Vagina (tissue), 2 donors: ENCODE measurements at places on chromosomes 2 and 18. TPM values are rescaled to one million over a fixed set of nuclear protein-coding genes. Genes with fewer than 3 reads are reported as not detected.

The DOK6 gene
- 1.2 TPM for total RNA-seq

- H3K27me3 ChIP-seq = no peaks in the 10 kb centered on the region
- no peak overlapping the region for H3K4me3 ChIP-seq
- no peak overlapping the region for H3K27ac ChIP-seq
- H3K4me1 ChIP-seq = no peaks in the 10 kb centered on the region
Measured at GRCh38 chr18:8635087-8635486, 25.9 kb downstream of the RAB12 start.

GRCh38 chr18:38940475-38940862 is 1374.9 kb upstream of the CELF4 start:
- H3K27ac ChIP-seq = no peak overlapping the region
- DNase-seq = no peak
- H3K27me3 ChIP-seq = no peaks in the 10 kb centered on the region
- no peaks in the 10 kb centered on the region for H3K4me1 ChIP-seq
- no peaks in the 10 kb centered on the region for H3K36me3 ChIP-seq
- no peak overlapping the region for H3K4me3 ChIP-seq

- H3K4me1 ChIP-seq = peaks cover 2% of the 10 kb centered on the region
- no peak for DNase-seq
- no peaks in the 10 kb centered on the region for H3K36me3 ChIP-seq
- no peaks in the 10 kb centered on the region for H3K27me3 ChIP-seq
- no peak overlapping the region for H3K4me3 ChIP-seq
Measured at GRCh38 chr2:218063486-218063885, 5.6 kb upstream of the RUFY4 start.

The REG3G gene
- not detected for total RNA-seq

DNA sequence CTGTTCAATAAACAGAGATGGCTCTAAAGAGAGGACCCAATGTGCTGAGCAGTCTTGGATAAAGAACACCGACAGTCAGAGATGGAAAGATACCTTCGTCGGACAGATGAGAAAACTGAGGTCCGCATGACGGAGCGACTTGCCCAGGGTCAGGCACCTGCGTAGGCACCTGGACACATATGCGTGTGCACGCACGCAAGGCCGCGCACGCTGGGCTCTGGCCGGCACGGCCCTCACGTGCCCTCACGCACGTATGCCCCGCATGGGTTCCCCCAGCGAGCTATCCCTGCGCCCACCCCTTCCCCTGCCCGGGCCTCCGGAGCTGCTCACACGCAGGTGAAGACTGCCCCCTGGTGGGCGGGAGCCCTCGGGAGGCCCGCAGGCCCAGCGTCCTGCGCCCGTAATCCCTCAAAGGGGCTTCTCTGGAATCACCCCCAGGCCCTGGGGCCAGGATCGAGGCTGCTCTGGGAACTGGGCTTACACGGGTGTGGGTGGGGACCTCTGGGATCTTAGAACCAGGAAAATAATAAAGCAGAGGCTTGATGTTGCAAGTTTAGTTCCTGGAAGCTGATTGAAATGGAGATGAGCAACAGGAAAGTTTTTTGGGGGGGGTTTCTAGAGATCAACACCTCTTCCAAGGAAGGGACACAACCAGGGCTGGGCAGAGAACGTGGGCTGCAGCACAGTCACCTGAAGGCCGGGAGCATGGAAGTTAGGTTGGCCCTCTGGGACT is 246.3 kb downstream of the TNS1 start:
- no peaks in the 10 kb centered on the region for H3K36me3 ChIP-seq
- H3K27me3 ChIP-seq = no peaks in the 10 kb centered on the region
- DNase-seq = peak; percentile 77

The ADAM23 gene
- total RNA-seq = 5.2 TPM

The DNAH6 gene
- 0.49 TPM for total RNA-seq

The POMC gene
- 2.5 TPM for total RNA-seq

DNA sequence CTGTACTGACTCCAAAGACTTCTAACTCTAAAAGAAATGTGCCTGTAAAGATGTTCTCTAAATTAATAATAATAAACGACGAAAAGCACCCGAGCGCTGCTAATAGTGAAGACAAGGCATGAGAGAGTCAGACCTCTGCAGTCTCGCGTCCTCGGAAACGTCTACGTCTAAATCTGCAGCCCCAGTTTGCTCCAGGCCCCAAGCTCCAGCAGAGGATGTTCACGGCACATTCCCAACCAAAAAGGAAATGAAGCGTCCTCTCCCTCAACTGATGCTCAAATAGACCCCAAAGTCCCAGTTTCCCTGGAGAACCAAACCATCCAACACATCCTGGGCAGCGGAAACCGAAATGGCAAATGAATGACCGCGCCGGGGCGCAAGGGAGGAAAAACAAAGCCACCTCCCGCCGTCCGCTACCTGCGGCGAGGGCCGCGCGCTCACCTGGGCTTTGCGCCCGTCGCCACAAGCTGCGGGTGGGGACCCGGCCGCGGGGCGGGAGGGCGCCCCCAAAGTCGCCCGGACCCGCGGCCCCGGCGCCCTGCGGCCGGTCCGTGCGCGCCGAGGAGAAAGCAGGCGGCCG is 47.1 kb upstream of the CCDC150 start:
- peak overlapping the region; percentile 79 for H3K27ac ChIP-seq
- no peaks in the 10 kb centered on the region for H3K4me1 ChIP-seq
- H3K4me3 ChIP-seq = peak overlapping the region; percentile 72
- no peaks in the 10 kb centered on the region for H3K36me3 ChIP-seq
- no peak for DNase-seq

GRCh38 chr2:33123216-33123615 is 176.5 kb downstream of the LTBP1 start:
- H3K27me3 ChIP-seq = no peaks in the 10 kb centered on the region
- no peaks in the 10 kb centered on the region for H3K36me3 ChIP-seq
- no peak overlapping the region for H3K27ac ChIP-seq
- DNase-seq = no peak
- H3K4me3 ChIP-seq = no peak overlapping the region
- H3K4me1 ChIP-seq = peaks cover 8% of the 10 kb centered on the region

DNA sequence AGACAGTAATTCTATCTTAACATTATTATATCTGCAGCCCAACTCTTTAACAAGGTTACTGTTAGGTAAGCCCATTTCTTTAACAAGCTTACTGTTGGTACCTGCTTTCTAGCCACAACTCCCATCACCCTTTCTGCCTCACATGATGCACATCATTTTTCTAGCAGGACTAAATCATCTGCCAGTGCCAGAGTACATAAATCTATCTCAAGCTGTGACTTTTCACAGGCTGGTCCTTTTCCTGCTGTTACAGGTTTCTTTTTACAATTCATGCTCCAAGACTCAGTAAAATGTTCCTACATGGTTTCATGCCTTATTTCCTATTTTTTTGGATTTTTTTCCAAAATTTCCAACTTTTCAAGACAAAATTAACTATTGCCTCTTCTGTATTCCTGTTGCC is 30.4 kb upstream of the ZC3H15 start:
- H3K27ac ChIP-seq = no peak overlapping the region
- H3K4me1 ChIP-seq = no peaks in the 10 kb centered on the region
- H3K36me3 ChIP-seq = no peaks in the 10 kb centered on the region
- no peak overlapping the region for H3K4me3 ChIP-seq
- no peaks in the 10 kb centered on the region for H3K27me3 ChIP-seq

The HOXD12 gene
- total RNA-seq = 1.7 TPM

The REG1B gene
- not detected for total RNA-seq

The DSG1 gene
- 122 TPM for total RNA-seq

The TRABD2A gene
- total RNA-seq = 5.4 TPM

GRCh38 chr2:132276571-132276981 is 114.8 kb upstream of the ANKRD30BL start:
- no peaks in the 10 kb centered on the region for H3K36me3 ChIP-seq
- DNase-seq = no peak
- no peak overlapping the region for H3K4me3 ChIP-seq
- H3K27me3 ChIP-seq = no peaks in the 10 kb centered on the region
- H3K27ac ChIP-seq = no peak overlapping the region
- H3K4me1 ChIP-seq = no peaks in the 10 kb centered on the region
